ENCODE measurements at places on chromosomes 12 and 14. TPM values are rescaled to one million over a fixed set of nuclear protein-coding genes. Genes with fewer than 3 reads are reported as not detected.

RPGRIP1 gene
- total RNA-seq, result not detected

CTSG gene
- not detected for total RNA-seq

SLC35F4 gene
- total RNA-seq, result not detected

GLI1 gene
- not detected for total RNA-seq

E2F7 gene
- total RNA-seq, result not detected

TSPAN19 gene
- total RNA-seq, result not detected

NXPH4 gene
- total RNA-seq, result not detected

ACOT6 gene
- not detected for total RNA-seq

ARHGAP9 gene
- 4.7 TPM for total RNA-seq

CMKLR1 gene
- total RNA-seq, result 2.5 TPM

PZP gene
- not detected for total RNA-seq

ACRBP gene
- total RNA-seq, result 0.65 TPM

HOXC9 gene
- 34.0 TPM for total RNA-seq

KRT73 gene
- not detected for total RNA-seq

CKB gene
- 20.7 TPM for total RNA-seq

KRT75 gene
- total RNA-seq, result not detected

RNF41 gene
- 58.9 TPM for total RNA-seq

BLTP3B gene
- 51.0 TPM for total RNA-seq

Measured in gastrocnemius medialis (tissue), 4 donors.